Common myeloid progenitor, CD34-positive (primary cell): ENCODE measurements at places on chromosomes 6 and 20.

DNA sequence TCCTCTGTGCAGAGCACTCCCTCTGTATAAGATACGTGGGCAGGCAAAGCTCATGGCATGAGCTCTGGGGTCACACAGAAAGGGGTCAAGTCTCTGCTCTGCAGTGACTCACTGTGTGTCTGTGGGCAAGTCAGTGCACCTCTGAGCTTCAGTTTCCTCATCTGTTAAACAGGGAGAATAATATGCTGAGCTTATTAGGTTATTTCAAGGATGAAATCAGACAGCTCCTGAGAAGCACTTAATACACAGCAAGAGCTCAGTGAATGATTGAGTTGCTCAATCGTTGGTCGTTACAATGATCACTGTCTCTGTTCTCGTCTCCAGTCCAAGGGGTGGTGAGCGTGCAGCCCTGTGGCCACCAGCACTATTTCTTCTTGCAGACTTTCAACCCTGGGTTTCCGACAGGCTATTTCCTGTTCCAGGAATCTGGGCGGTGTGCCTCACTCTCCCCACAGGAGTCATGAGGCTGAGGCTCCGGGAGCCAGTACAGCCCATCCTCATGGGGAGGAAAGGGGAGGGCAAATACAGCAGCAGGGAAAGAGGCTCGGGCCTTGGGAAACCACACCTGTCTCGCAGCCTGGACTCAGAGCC is 28.9 kb downstream of the KIAA1755 start:
- no peaks in the 10 kb centered on the region for H3K36me3 ChIP-seq
- peaks cover 63% of the 10 kb centered on the region for H3K27me3 ChIP-seq
- no peak overlapping the region for H3K4me3 ChIP-seq
- DNase-seq: no peak
- H3K27ac ChIP-seq: no peak overlapping the region
- no peaks in the 10 kb centered on the region for H3K4me1 ChIP-seq

- H3K4me3 ChIP-seq: no peak overlapping the region
- no peak overlapping the region for H3K27ac ChIP-seq
- no peaks in the 10 kb centered on the region for H3K27me3 ChIP-seq
- no peaks in the 10 kb centered on the region for H3K36me3 ChIP-seq
- DNase-seq: no peak
Observed at GRCh38 chr6:127249621-127250020, 17.0 kb upstream of the RNF146 start.

GRCh38 chr20:16167423-16168130 is 405.7 kb downstream of the KIF16B start:
- H3K4me1 ChIP-seq: no peaks in the 10 kb centered on the region
- DNase-seq: no peak
- H3K27ac ChIP-seq: no peak overlapping the region
- H3K36me3 ChIP-seq: no peaks in the 10 kb centered on the region
- no peaks in the 10 kb centered on the region for H3K27me3 ChIP-seq
- no peak overlapping the region for H3K4me3 ChIP-seq

GRCh38 chr6:116370760-116371119 is at the start of gene DSE:
TSS of gene DSE (plus strand) at chr6:116370947. CDS start at chr6:116399251, 28,304 bp downstream.
- no peaks in the 10 kb centered on the region for H3K36me3 ChIP-seq
- H3K27ac ChIP-seq: peak within 1 kb of the TSS; percentile 54
- no peaks in the 10 kb centered on the region for H3K27me3 ChIP-seq
- peaks cover 18% of the 10 kb centered on the region for H3K4me1 ChIP-seq
- H3K4me3 ChIP-seq: peak within 1 kb of the TSS; percentile 86

GRCh38 chr20:22383156-22383555 is 201.2 kb downstream of the FOXA2 start:
- H3K4me3 ChIP-seq: no peak overlapping the region
- no peak for DNase-seq
- H3K27me3 ChIP-seq: no peaks in the 10 kb centered on the region
- H3K36me3 ChIP-seq: no peaks in the 10 kb centered on the region
- H3K27ac ChIP-seq: no peak overlapping the region
- no peaks in the 10 kb centered on the region for H3K4me1 ChIP-seq

DNA sequence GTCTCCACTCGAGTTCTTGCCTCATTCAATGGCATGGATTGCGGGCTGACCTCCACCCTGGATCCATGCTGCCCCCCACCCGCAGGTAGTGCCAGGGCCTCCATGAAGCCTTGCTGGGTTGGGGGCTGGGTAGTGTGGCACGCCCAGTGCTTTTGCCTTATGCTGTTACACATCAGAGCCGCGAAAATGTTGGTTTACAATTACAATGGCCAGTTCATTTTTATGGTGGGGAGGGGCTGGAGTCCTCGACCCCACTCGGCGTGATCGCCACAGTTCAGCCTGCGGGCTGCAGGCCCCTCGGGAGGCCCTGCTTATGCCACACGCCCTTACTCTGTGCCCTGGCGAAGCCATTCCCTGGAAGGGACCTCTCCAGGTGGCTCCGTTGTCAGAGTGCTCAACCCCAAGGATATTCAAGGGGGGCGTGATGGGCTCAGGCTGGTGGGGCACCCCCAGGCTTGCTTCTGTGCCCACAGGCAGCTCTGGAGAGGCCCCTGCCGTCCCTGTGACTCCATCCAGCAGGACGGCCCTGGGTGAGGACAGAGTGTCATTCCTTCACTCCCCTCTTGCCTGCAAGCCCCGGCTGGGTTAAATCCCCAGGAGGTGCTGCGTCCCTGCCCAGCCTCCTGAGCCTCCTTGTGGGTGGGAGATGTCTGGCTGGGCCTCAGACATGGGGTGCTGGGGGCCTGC is 14.8 kb downstream of the ITPA start:
- no peaks in the 10 kb centered on the region for H3K4me1 ChIP-seq
- DNase-seq: no peak
- H3K27me3 ChIP-seq: no peaks in the 10 kb centered on the region
- H3K36me3 ChIP-seq: peaks cover 39% of the 10 kb centered on the region
- no peak overlapping the region for H3K27ac ChIP-seq

GRCh38 chr20:22490287-22491193 is 93.8 kb downstream of the FOXA2 start:
- DNase-seq: peak; percentile 2

GRCh38 chr6:69584536-69584912 is 212.3 kb downstream of the LMBRD1 start:
- no peak overlapping the region for H3K27ac ChIP-seq
- no peaks in the 10 kb centered on the region for H3K36me3 ChIP-seq

DNA sequence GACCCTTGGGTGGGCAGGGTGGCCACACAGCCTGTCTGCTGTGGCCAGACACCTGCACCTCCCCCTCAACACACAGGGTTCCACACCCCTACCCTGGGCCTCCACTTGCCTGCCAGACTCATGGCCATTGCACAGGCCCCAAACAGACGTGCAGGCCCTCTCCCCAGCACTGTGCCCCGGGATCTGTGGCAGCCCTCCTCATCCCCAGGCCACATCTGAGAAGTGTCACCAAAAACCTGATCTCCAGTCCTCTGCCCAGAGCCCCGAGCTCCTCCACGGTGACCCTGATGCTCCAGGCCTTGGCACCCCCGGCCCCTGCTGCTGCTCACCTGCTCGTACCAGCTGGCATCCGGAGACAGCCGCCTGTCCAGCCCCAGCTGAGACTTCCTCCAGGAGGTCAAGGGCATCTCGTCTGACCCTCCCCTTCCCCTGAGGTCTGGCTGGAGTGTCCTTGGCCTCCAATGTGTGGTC is 160.1 kb downstream of the DLL1 start:
- DNase-seq: no peak
- H3K27ac ChIP-seq: no peak overlapping the region
- H3K36me3 ChIP-seq: no peaks in the 10 kb centered on the region
- H3K4me3 ChIP-seq: no peak overlapping the region
- H3K27me3 ChIP-seq: peaks cover 12% of the 10 kb centered on the region

- H3K4me1 ChIP-seq: peaks cover 11% of the 10 kb centered on the region
- DNase-seq: peak; percentile 67
- H3K36me3 ChIP-seq: no peaks in the 10 kb centered on the region
- H3K27ac ChIP-seq: no peak overlapping the region
- no peaks in the 10 kb centered on the region for H3K27me3 ChIP-seq
- H3K4me3 ChIP-seq: no peak overlapping the region
Observed at GRCh38 chr6:157645201-157645795, 177.7 kb upstream of the SNX9 start.

DNA sequence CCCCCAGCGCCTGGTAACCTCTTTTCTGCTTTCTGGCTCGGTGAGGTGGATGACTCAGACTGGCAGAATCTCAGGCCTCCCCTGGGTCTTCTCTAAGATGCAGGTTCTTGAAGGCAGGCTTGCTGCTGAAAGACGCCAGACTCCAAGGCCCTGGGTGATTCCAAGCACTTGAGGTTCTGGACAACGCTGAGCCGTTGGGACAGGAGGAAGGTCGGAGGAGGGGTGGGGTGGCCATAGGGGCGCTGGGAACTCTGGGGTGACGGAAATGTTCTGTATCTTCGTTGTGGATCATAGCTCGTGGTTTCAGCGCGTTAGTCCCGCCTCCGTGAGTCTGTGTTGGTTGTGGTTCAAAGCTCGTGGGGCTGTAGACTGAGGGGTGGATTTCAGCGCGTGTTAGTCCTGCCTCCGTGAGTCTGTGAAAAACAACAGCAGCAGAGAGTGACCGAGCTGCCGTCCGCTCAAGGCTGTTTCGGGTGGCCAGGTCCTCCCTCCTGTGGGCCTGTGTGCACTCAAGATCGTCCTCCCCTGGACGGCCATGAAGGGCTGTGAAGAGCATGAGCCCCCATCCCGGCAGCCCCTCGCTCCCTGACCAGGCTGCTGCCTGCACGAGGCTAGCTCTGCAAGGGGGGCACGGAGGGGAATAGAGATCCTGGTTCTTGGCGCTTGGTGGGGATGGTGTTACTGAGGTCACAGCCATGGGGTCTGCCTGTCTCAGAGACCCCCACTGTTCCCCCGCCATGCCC is 7.7 kb downstream of the NTSR1 start:
- H3K27me3 ChIP-seq: peaks cover 8% of the 10 kb centered on the region
- no peak overlapping the region for H3K27ac ChIP-seq
- H3K4me1 ChIP-seq: no peaks in the 10 kb centered on the region
- no peaks in the 10 kb centered on the region for H3K36me3 ChIP-seq

DNA sequence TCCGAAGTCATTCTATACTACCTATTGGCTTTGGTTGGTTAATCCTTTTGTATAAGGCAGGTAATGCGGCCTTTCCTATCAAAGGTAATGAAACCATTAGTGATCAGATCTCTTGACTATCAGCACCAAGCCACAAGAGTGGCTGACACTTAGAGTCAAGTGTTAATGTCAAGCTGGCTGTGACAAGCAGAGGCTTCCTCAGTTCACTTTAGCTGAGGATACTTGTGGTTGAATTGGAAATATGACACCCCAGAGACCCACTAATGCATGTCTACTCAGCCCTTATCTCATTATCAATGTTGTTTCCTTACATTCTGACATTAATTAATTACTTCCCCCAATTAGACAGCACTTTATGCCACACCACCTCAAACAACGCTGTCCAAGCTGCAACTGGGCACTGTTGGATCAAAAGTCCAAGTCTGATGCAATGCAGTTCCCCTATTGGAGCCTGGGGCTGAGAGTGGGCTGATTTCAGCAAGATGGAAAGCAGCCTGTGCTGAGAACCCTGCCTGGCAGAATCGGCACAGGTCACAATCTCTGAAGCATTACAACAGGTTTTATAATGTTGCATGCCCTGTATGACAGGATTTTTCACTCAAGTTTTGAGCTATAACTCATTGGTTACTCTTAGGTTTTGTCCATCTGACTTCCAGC is 273.5 kb downstream of the COL12A1 start:
- no peaks in the 10 kb centered on the region for H3K4me1 ChIP-seq
- no peak overlapping the region for H3K27ac ChIP-seq
- no peaks in the 10 kb centered on the region for H3K36me3 ChIP-seq
- no peak overlapping the region for H3K4me3 ChIP-seq
- peak; percentile 55 for DNase-seq

DNA sequence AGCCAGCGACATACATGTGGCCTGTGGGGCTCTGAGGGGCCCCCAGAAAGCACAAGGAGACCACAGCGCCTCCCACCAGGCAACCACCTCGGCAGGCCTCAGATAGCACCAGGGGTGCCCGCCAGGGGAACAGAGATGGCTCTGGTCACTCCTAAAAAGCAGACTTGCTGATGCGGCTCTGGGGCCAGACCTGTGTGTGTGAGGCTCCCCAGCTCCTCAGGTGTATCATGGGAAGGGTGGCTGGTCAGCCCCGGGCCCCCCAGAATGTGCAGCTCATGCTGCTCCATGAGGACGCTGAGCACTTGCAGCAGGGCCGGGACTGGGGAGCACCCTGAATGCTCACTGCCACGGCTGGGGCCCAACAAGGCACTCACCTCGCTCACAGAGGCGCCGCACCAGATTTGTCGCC is 60.2 kb downstream of the PYGB start:
- no peak overlapping the region for H3K4me3 ChIP-seq
- peaks cover 14% of the 10 kb centered on the region for H3K4me1 ChIP-seq
- no peaks in the 10 kb centered on the region for H3K36me3 ChIP-seq
- H3K27me3 ChIP-seq: no peaks in the 10 kb centered on the region

- H3K4me3 ChIP-seq: no peak overlapping the region
- H3K36me3 ChIP-seq: no peaks in the 10 kb centered on the region
- no peaks in the 10 kb centered on the region for H3K4me1 ChIP-seq
- no peak for DNase-seq
- H3K27me3 ChIP-seq: peaks cover 29% of the 10 kb centered on the region
Observed at GRCh38 chr6:27321901-27322300, 9.8 kb upstream of the POM121L2 start.

- peaks cover 30% of the 10 kb centered on the region for H3K36me3 ChIP-seq
- peaks cover 18% of the 10 kb centered on the region for H3K4me1 ChIP-seq
- DNase-seq: no peak
- H3K27ac ChIP-seq: no peak overlapping the region
- H3K4me3 ChIP-seq: no peak overlapping the region
- no peaks in the 10 kb centered on the region for H3K27me3 ChIP-seq
Observed at GRCh38 chr20:51668515-51668914, 99.7 kb downstream of the ATP9A start.

DNA sequence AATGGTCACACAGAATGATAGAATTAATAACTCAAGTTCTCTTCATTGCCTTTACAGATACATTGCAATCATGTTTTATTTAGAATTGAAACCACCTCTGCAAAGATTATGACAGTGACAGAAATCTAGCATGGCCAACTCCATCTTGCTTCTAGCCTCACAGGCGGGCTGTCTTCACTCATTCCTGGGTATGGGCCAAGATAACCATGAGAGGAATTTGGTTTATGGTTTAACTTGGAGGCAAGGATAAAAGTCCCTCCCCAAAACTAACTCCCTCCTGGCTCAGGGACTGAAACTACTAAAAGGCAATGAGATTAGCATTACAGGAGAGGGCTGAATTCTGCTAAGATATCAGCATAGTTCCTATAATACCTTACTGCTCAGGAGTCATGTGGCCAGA is 95.2 kb upstream of the CST7 start:
- no peaks in the 10 kb centered on the region for H3K27me3 ChIP-seq
- no peaks in the 10 kb centered on the region for H3K36me3 ChIP-seq
- H3K27ac ChIP-seq: no peak overlapping the region
- no peak overlapping the region for H3K4me3 ChIP-seq
- H3K4me1 ChIP-seq: no peaks in the 10 kb centered on the region

DNA sequence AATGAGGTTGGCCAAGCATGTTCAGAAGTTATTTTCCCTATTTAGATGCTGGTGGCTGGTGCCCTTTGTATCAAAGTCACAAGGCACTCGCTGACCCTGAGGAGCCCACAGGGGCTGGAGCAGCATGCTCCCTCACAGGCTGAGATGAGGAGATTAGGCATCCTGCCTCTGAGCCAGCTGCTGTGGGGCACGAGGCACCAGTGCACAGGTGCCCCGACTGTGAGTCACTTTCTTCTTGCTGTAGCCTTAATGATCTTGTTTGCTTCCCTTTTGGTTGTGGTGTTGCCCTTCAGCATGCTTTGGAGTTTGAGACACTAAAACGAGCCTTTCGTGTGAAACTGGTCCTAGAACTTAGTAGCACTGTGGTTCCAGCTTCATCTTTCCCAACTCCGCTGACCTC is 4.3 kb downstream of the PSMG4 start:
- H3K4me1 ChIP-seq: peaks cover 2% of the 10 kb centered on the region
- peaks cover 6% of the 10 kb centered on the region for H3K36me3 ChIP-seq
- H3K27ac ChIP-seq: no peak overlapping the region
- no peak overlapping the region for H3K4me3 ChIP-seq
- H3K27me3 ChIP-seq: no peaks in the 10 kb centered on the region
- no peak for DNase-seq
